ENCODE measurements at places on chromosomes 2 and 18. TPM values are rescaled to one million over a fixed set of nuclear protein-coding genes. Genes with fewer than 3 reads are reported as not detected.

Gene GALR1
- total RNA-seq: not detected

Gene TRIM54
- not detected for total RNA-seq

Gene ALK
- not detected for total RNA-seq

Gene RAX
- not detected for total RNA-seq

Gene GCKR
- total RNA-seq: 0.32 TPM

Gene CDK5R2
- total RNA-seq: not detected

Gene VWC2L
- total RNA-seq: not detected

Gene VWA3B
- not detected for total RNA-seq

Gene DSC1
- not detected for total RNA-seq

Gene ADAM23
- 8.3 TPM for total RNA-seq

Gene HOXD12
- not detected for total RNA-seq

Gene VIT
- 0.36 TPM for total RNA-seq

Gene AKAIN1
- total RNA-seq: not detected

Gene LHCGR
- not detected for total RNA-seq

Data from cardiac atrium fibroblast (primary cell).